MCF 10A (cell line): ENCODE measurements at places on chromosomes 4 and X. TPM values are rescaled to one million over a fixed set of nuclear protein-coding genes. Genes with fewer than 3 reads are reported as not detected.

DNA sequence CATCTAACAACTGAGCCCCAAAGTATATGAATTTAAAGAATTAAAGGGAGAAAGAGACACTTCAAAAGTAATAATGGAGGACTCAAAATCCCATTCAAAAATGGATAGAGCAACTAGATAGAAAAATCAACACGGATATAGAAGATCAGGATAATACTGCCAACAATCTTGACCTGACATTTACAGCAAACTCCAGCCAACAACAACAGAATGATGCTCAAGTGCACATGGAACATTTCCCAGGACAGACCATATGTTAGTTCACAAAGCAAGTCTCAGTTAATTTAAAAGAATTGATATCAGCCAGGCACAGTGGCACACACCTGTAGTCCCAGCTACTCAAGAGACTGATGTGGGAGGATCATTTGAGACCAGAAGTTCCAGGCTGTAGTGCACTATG is 72.0 kb upstream of the SMARCAD1 start:
- no peaks in the 10 kb centered on the region for H3K36me3 ChIP-seq
- H3K4me3 ChIP-seq = no peak overlapping the region
- DNase-seq = no peak

DNA sequence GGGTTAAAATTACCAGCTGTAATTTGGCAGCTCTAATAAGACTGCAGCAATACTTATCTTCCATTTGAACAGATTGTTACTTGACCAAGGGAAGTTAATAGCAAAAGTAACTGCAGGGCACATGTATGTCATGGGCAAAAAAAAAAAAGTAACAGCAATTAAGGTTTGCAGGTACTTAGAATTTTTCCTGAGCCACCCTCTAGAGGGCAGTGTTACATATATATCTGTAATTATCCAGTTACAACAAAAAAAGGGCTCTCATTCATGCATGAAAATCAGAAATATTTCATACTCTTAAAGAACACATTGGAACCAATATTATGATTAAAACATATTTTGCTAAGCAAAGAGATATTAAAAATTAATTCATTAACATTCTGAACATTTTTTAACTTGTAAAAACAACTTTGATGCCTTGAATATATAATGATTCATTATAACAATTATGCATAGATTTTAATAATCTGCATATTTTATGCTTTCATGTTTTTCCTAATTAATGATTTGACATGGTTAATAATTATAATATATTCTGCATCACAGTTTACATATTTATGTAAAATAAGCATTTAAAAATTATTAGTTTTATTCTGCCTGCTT is 25.1 kb downstream of the XIAP start:
- no peak overlapping the region for H3K27ac ChIP-seq
- no peaks in the 10 kb centered on the region for H3K4me1 ChIP-seq
- H3K4me3 ChIP-seq = no peak overlapping the region
- no peaks in the 10 kb centered on the region for H3K27me3 ChIP-seq
- peak; percentile 45 for DNase-seq

DNA sequence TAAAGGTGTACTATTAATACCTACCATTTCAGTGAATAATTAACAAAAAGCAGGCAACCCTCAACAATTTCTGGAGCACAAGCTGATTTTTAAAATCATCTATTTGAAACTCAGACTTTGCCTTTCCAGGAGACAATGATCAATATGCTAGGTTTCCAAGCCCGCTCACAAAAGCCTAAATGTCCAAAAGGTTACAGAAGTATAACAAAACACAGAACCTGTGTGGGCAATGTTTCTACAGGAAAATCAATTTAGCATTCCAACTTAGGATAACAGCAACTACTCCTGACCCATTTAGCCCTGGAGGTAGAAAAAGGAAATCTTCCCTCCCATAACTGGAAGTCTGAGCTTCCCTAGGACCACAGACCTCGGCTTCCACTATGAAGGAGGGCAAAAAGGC is 3.9 kb downstream of the TAB3 start:
- H3K27ac ChIP-seq = no peak overlapping the region
- peaks cover 7% of the 10 kb centered on the region for H3K36me3 ChIP-seq
- peaks cover 10% of the 10 kb centered on the region for H3K4me1 ChIP-seq
- H3K27me3 ChIP-seq = peaks cover 21% of the 10 kb centered on the region
- no peak overlapping the region for H3K4me3 ChIP-seq

GRCh38 chr4:45954276-45954675 is 169.6 kb downstream of the GABRG1 start:
- no peak overlapping the region for H3K4me3 ChIP-seq
- no peak overlapping the region for H3K27ac ChIP-seq
- DNase-seq = no peak
- H3K27me3 ChIP-seq = no peaks in the 10 kb centered on the region
- no peaks in the 10 kb centered on the region for H3K36me3 ChIP-seq

GRCh38 chr4:1266881-1267763 is 18.2 kb upstream of the CTBP1 start:
- DNase-seq = no peak
- H3K4me3 ChIP-seq = no peak overlapping the region
- no peaks in the 10 kb centered on the region for H3K4me1 ChIP-seq
- no peaks in the 10 kb centered on the region for H3K36me3 ChIP-seq
- H3K27me3 ChIP-seq = peaks cover 2% of the 10 kb centered on the region

DNA sequence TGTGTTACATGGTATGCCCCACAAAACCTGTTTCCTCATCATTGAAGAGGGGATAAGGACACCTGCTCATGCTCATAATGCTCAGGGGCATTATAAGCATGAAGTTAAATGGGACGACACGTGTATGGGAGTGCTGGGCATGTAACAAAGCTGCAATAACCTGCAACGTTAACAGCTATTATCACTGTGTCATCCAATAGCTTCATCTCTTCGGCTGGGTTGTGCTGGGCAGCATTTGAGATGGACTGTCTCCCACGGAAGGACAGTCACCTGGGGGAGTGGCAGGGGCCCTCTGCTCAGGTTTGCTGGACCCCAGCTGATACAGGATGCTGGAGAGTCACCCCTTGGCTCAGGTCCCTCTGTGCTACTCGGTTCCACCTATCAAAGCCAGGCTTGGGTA is 94.5 kb downstream of the NSUN7 start:
- H3K27me3 ChIP-seq = no peaks in the 10 kb centered on the region
- H3K36me3 ChIP-seq = peaks cover 54% of the 10 kb centered on the region
- no peaks in the 10 kb centered on the region for H3K4me1 ChIP-seq
- no peak for DNase-seq
- H3K27ac ChIP-seq = no peak overlapping the region

- peaks cover 19% of the 10 kb centered on the region for H3K27me3 ChIP-seq
- H3K4me3 ChIP-seq = no peak overlapping the region
- H3K4me1 ChIP-seq = no peaks in the 10 kb centered on the region
- no peak for DNase-seq
- H3K27ac ChIP-seq = no peak overlapping the region
- no peaks in the 10 kb centered on the region for H3K36me3 ChIP-seq
Observed at GRCh38 chr4:7691982-7692381, 247.7 kb downstream of the AFAP1 start.

DNA sequence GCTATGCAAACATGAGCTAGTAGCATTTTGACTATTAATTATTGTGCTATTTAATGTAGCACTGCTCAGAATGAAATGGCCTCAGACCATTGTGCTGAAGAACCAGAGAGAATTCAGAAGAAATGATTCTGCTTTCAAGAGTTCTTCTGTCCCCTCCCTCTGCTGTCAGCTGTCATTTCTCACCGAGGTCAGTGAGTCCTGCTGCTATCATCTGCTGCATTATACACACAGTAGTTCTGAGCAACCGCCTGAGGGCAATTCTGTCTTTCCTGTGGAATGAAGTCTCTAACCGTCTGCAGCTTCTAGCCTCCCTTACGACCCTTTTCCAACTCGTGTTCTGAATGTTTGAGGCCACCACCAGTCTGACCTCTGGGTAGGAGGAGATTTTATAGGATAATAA is 249.4 kb downstream of the HNRNPD start:
- H3K4me1 ChIP-seq = no peaks in the 10 kb centered on the region
- H3K4me3 ChIP-seq = no peak overlapping the region
- peak; percentile 28 for DNase-seq
- peak overlapping the region; percentile 23 for H3K27ac ChIP-seq
- H3K36me3 ChIP-seq = no peaks in the 10 kb centered on the region

GRCh38 chr4:13193662-13194061 is 290.5 kb downstream of the RAB28 start:
- H3K36me3 ChIP-seq = no peaks in the 10 kb centered on the region
- H3K27me3 ChIP-seq = no peaks in the 10 kb centered on the region
- H3K4me3 ChIP-seq = no peak overlapping the region
- H3K4me1 ChIP-seq = no peaks in the 10 kb centered on the region

DNA sequence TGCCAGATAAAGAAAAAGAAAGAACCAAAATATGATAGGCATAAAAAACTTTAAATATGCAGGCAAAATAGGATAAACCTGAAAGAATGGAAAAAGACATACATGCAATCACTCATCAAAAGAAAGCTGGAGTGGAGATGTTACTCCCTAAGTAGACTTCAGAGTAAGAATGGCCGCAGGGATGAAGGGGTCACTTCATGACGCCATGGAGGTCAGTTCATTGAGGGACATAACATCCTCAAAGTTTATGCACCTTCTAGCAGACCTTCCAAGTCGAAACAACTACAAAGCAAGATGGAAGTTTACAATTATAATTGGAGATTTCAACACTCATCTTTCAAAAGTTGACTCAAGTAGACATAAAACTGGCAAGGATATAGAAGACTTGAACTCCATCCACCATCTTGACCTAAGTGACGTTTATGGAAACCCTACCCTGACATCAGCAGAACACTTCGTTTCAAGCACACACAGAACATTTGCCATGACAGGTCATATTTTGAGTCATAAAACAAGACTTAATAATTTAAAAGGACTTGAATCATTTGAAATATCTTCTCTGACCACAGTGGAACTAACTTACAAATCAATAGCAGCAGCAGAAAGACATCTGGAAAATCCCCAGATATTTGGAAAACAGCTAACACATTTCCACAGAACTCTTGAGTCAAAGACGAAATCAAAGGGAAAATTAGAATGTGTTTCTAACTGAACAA is 106.0 kb upstream of the LRPAP1 start:
- H3K36me3 ChIP-seq = no peaks in the 10 kb centered on the region
- H3K27me3 ChIP-seq = peaks cover 51% of the 10 kb centered on the region
- no peak for DNase-seq
- no peak overlapping the region for H3K4me3 ChIP-seq
- H3K27ac ChIP-seq = no peak overlapping the region
- H3K4me1 ChIP-seq = no peaks in the 10 kb centered on the region

GRCh38 chrX:87392369-87392768 is 125.2 kb upstream of the KLHL4 start:
- no peaks in the 10 kb centered on the region for H3K4me1 ChIP-seq
- no peak overlapping the region for H3K4me3 ChIP-seq
- peaks cover 47% of the 10 kb centered on the region for H3K27me3 ChIP-seq
- no peak for DNase-seq

GRCh38 chr4:38519666-38520065 is 144.3 kb upstream of the KLF3 start:
- H3K4me1 ChIP-seq = no peaks in the 10 kb centered on the region
- no peak overlapping the region for H3K27ac ChIP-seq
- no peak overlapping the region for H3K4me3 ChIP-seq
- H3K27me3 ChIP-seq = no peaks in the 10 kb centered on the region

DNA sequence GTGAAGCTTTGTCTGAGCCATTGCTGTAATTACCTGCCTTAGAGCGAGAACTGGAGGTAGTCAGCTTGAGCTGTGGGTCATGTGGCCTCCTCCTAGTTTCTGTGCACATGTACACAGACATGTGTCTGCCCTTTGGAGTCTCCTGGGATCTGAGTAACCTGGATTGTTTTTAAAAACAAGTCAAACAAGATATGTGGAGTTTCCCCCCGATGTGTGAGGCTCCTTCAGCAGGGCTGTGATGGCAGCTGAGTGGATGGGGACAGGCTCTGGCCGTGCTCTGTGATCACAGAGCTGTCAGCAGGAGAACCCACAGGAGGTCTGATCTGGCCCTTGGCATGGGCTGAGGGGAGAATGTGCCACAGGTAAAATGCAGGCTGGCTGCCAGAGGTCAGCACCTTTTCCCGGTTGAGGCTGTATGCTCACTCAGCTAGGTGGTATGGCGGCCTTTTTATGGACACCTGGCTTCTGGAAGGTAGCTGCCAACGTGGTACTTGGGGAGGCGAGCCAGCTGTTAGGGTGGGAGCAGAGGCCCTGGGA is 38.4 kb downstream of the NOP14 start:
- peaks cover 37% of the 10 kb centered on the region for H3K36me3 ChIP-seq
- no peak overlapping the region for H3K27ac ChIP-seq
- H3K4me3 ChIP-seq = no peak overlapping the region
- H3K4me1 ChIP-seq = peaks cover 7% of the 10 kb centered on the region

DNA sequence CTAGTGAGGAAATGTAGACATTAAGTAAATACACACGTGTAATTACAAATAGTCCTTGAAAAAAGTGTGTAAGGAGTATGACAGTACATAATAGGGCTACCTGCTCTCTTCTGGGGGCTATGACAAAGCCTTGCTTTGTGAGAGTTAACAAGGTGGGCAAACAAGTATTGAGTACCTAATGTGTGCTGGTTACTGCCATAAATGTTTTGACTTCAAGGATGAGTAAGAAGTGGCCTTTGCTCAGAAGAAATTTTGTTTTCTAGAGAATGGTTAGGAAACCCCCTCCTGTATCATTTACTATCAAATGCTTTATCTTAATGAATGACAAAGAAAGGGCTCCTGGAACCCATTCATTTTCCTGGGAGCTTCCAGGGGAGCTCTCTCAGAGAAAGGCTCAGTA is 167.0 kb upstream of the CASK start:
- no peaks in the 10 kb centered on the region for H3K36me3 ChIP-seq
- no peak overlapping the region for H3K27ac ChIP-seq
- peaks cover 16% of the 10 kb centered on the region for H3K27me3 ChIP-seq
- DNase-seq = no peak
- no peaks in the 10 kb centered on the region for H3K4me1 ChIP-seq

- no peaks in the 10 kb centered on the region for H3K27me3 ChIP-seq
- peaks cover 8% of the 10 kb centered on the region for H3K4me1 ChIP-seq
- no peak overlapping the region for H3K27ac ChIP-seq
- no peak overlapping the region for H3K4me3 ChIP-seq
- no peak for DNase-seq
Observed at GRCh38 chr4:160426233-160426632, 1323.4 kb downstream of the RAPGEF2 start.

DNA sequence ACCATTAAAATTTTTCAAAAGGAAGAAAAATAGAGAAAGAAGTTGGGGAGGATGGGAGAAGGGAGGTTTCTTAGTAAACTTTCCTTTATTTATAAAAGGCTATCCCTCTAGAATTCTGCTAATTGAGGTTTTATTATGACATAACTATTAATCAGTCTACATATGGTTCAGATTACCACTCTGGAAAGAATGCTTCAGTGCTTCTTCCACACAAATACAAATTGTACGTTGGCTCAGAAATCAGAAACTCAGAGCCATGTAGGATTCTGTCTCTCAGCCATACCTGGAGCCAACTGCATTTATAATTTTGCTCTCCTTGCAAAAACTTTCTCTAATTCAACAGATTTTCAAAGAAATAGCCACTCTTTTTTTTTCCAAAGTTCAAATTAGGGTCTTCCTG is 37.1 kb downstream of the SRPX start:
- no peak overlapping the region for H3K27ac ChIP-seq
- no peaks in the 10 kb centered on the region for H3K4me1 ChIP-seq
- no peak for DNase-seq
- H3K36me3 ChIP-seq = no peaks in the 10 kb centered on the region
- H3K4me3 ChIP-seq = no peak overlapping the region

GRCh38 chr4:112145790-112146501 is 692 bp downstream of the FAM241A start:
- peaks cover 16% of the 10 kb centered on the region for H3K4me1 ChIP-seq
- H3K4me3 ChIP-seq = peak overlapping the region; percentile 79
- H3K27ac ChIP-seq = peak overlapping the region; percentile 63
- H3K36me3 ChIP-seq = no peaks in the 10 kb centered on the region
- no peaks in the 10 kb centered on the region for H3K27me3 ChIP-seq

PPBP gene
- not detected in 2 replicates for total RNA-seq

PHKA1 gene
- 8.9 and 9.1 TPM in 2 replicates for total RNA-seq

PYURF gene
- total RNA-seq = 80.9 and 82.5 TPM in 2 replicates

ADH7 gene
- total RNA-seq = not detected in 2 replicates
